Germinal center (tissue), 1 donor: ENCODE measurements at places on chromosomes 2 and 18.

DNA sequence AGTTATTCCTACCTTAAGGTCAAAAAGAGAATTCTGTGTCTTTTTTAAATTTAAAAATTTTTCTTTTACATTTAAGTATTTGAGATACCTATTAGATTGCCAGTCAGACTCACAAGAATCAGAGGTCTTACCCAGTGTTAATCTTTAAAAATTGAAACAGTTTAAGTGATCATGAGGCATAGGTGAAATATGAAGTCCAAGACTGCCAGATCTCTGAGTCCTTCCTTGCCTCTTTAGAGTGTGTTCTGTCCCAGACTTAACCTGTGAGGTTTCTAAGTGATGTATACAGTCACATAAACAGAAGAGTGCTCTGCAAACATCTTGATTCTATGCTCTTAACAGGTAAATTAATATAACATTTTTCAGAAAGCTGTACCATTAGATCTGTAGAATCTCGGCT is 40.6 kb downstream of the ACTR3 start:
- DNase-seq = no peak

DNA sequence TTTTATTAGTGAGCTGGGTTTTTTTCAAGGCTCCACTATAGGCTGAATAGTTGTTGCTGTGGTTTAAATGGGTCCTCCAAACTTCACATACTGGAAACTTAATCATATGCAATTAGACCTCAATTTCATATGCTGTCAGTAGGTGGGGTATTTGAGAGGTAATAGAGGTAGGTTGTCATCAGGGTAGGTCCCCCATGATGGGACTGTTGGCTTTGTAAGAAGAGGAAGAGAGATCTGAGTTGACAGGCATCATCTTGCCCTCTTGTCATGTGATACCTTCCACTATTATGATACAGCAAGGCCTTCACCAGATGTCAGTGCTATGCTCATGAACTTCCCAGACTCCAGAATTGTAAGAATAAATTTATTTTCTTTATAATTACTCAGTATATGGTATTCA is 819.4 kb downstream of the LRP1B start:
- DNase-seq = no peak

GRCh38 chr18:2302012-2302411 is 269.3 kb downstream of the METTL4 start:
- no peak for DNase-seq

GRCh38 chr18:76656925-76657827 is 162.1 kb upstream of the ZNF516 start:
- DNase-seq = no peak

DNA sequence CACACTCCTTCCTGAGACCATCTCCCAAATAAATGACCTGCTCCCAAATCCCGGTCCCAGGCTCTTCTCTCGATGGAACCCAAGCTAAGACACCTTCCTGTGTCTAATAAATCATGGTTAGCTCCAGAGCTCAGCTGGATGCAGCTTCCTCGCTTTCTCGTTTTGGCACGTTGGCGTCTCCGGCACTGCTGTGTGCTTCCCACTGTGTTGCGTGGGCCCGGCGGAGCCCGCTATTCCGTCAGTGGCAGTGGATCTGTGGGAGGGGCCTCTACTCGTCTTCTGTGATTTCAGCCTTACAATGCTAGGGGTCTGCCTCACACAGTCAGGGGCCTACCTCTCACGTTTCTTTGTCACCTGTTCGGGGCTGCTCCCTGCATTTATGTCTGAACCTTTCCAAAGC is 29.4 kb upstream of the YWHAQ start:
- DNase-seq = no peak
